ENCODE measurements at places on chromosomes 2 and 18.
A peak's percentile ranks its signal among the peaks of the same experiment; 100 is the strongest.

GRCh38 chr2:239114616-239115265, 266.9 kb downstream of the TWIST2 start:
- peak; percentile 11 for DNase-seq

DNA sequence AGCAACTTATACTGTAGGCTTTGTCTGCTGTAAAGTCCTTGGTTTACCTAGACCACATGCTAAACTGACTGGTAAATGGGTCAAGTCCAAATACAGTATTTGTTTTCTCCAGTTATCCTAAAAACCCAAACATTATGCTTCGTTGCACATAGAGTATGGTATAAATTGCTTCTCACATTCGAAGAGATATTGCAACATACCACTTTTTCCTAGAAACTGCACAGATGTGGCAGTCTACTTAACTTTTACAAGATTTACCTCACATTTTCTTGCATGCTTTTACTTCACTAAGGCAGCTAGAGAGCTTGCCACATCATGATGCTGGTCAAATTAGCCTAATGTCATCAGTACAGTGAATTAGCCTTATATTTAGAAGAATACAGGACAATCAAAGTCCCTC, 66.0 kb upstream of the SCN7A start:
- DNase-seq: no peak

GRCh38 chr2:17976871-17977746, 98.6 kb downstream of the KCNS3 start:
- DNase-seq: no peak

- DNase-seq: no peak
These were observed 45.8 kb downstream of the DCDC2C start for GRCh38 chr2:3749201-3749600.

DNA sequence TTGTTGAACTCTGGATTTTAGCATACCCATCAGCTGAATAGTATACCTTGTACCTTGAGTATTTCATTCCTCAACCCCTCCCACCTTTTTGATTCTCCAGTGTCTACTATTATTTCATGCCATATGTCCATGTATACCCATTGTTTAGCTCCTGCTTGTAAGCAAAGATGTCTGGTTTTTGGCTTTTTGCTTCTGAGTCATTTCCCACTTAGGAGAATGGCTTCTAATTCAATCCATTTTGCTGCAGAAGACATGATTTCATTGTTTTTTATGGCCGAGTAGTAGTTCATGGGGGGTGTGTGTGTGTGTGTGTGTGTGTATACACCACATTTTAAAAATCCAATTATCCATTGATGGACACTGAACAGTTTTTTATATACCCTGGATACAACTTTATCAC, 24.3 kb upstream of the MOCOS start:
- DNase-seq: no peak

DNA sequence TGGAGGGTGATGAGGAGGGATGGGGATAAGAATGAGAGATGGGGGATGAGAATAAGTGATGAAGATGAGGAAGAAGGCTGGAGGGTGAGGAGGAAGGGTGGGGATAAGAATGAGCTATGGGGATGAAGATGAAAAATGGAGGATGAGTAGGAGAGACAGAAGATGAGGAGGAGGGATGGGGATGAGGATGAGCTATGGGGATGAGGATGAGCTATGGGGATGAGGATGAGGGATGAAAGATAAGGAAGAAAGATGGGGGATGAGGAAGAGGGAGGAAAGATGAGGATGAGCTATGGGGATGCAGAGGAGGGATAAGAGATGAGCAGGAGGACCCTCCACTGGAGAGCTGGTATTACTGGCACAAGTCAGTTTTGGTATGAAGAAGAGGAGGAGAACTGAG, 231.5 kb downstream of the NAPG start:
- no peak for DNase-seq

- no peak for DNase-seq
These were observed 113.9 kb downstream of the MAP4K4 start for GRCh38 chr2:101811226-101812015.

DNA sequence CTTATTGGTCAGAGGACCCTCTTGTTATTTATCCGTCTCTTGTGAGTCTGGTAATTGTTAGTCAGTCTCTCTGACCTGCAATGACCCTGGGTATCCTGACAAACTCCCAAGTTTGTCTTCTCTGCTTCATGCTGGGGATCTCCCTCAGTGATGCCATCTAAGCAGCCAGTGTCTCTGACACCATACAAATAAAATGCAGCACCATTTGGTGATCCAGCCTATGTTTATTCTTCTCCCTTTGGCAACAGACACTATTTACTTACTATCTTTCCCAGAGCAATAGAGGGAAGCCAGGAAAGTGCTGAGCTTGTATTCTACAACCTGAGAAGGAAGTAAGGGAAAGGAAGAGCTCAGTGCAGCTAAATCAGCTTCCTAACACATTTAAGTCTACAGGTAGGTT, 15.9 kb downstream of the SERPINE2 start:
- no peak for DNase-seq

- DNase-seq: no peak
These were observed 105.6 kb downstream of the PRPF40A start for GRCh38 chr2:152611458-152612231.

DNA sequence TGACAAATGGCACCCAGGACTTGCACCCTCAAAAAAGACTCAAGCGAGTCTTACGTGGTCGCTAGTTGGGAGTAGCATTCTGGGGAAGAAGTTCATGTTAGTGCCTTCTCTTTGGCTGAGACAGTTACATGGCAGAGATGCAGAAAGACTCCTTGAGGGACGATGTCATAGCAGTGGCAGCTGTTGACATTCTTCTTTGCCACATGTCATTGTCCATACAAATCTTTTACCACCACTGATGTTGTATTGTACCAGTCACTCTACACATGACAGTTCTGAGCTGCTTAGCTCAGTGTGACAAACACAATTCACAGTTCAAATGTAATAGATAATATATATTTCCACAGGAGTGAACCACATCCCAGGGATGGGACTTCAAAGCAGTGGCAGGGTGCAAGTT, 197.1 kb downstream of the TCF4 start:
- no peak for DNase-seq

- no peak for DNase-seq
These were observed 118.8 kb downstream of the MEP1B start for GRCh38 chr18:32308493-32309120.

- peak; percentile 35 for DNase-seq
These were observed at the start of gene SLC16A14 for GRCh38 chr2:230068651-230069055. Gene SLC16A14, minus strand, starts transcription at chr2:230068924. Its CDS starts 9,572 bp downstream, at chr2:230059352.

DNA sequence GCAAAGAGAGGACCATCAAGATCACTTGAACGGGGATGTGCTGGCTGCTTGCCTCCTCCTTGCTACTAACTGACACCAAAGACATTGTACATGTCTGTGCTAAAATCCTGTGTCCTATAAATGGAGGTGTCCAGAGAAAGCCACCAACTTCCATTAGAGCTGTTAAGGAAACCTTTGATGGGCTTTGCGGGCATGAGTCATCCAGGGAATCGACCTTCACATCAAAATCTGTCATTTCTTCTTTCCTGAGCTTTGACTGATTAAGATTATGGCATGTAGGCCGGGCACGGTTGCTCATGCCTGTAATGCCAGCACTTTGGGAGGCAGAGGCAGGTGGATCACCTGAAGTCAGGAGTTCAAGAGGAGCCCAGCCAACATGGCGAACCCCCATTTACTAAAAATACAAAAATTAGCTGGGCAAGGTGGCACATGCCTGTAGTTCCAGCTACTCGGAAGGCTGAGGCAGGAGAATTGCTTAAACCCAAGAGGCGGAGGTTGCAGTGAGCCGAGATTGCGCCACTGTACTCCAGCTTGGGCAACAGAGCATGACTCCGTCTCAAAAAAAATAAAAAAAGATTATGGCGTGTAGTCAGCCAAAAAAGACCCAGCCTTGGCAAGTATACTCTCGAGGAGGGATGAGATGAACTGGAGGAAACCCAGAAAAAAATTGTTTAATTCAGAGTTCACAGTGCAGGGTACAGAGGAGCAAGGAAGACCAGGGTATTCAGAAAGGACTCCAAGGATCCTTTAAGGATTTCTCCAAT, 115.8 kb downstream of the CABLES1 start:
- DNase-seq: no peak

DNA sequence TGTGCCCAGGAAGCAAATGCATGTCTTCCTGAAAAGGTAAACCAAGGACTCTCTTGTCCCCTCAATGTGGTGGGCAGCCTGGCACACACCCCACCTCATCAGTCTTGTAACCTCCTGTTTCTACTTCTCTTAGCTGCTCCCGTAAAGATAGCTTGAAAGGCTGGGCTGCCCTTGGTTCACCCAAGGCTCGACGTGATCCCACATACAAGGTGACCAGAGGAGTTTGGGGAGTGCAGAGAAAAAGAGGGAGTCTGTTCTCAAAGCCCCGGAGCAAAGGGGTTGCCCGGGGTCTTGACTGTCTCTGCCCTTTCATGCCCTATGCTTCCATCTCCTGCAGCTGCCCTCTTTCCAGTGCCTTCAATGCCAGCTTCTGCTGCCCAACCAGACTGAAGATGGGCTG, 18.3 kb upstream of the FOSL2 start:
- no peak for DNase-seq

DNA sequence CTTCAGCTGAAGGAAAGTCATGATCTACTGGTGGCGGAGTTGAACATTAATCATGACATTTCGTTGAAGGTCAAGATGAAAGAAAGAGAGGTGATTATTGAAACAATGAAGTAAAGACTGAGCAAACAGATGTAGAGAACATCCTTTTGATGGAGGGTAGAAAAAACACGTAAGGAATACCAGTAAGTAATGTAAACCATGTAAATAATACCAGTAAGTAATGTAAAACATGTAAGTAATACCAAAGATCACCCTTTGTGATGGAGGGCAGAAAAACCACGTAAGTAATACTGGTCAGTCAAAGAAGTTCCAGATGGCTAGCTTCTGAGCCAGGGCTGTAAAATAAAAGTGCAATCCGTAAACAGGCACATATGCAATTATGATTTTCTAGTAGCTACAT, 1387.7 kb downstream of the SUCLG1 start:
- no peak for DNase-seq

DNA sequence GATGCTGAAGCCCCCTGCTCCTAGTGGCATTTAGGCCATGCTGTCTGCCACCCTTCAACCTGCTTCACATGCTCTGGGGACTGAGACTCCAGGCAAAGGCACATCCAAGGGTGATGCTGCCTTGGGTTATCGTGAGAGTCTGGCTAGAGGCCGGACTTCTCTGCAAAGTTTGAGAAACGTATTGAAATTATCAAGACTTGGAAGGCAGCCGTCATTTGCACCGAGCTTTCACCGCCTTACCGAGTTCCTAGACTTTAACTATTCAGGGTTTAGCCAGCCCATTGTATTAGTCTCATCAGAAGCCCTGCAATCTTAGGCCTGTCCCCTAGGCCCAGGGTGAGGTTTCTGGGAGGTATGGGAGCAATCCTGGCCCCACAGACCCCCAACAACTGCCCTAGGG, 34.0 kb downstream of the RDH14 start:
- DNase-seq: no peak

Measured in NCI-H526 (cell line).